Psoas muscle (tissue), 8 donors: ENCODE measurements at places on chromosomes 4 and X. TPM values are rescaled to one million over a fixed set of nuclear protein-coding genes. Genes with fewer than 3 reads are reported as not detected.

DNA sequence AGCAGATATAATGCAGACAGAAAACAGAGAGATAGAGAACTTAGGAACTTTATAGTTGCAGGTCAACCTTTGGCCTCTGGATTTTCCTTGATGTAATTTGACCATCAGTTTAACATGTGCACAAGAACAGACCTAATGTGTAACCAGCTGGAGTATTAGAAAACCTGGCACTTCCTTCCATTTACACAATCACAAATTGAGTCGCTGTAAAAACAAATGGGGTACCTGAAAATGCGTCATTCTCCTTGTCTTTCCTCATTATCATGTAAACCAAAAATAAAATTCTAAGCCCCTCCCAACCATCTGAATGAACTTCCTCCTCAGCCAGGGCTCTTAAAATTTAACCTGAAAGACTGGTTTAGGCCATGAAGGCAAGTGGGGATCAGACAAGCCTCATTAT is 358.4 kb upstream of the MAGEB16 start:
- H3K4me3 ChIP-seq, result no peak overlapping the region
- H3K27ac ChIP-seq, result no peak overlapping the region
- no peaks in the 10 kb centered on the region for H3K4me1 ChIP-seq
- no peaks in the 10 kb centered on the region for H3K27me3 ChIP-seq

AMBN gene
- total RNA-seq, result not detected

CDS1 gene
- 0.37 TPM for total RNA-seq

GRCh38 chr4:74424111-74424510 is 20.8 kb upstream of the AREG start:
- no peaks in the 10 kb centered on the region for H3K4me1 ChIP-seq
- H3K27ac ChIP-seq, result no peak overlapping the region
- no peaks in the 10 kb centered on the region for H3K36me3 ChIP-seq
- no peak overlapping the region for H3K4me3 ChIP-seq

DNA sequence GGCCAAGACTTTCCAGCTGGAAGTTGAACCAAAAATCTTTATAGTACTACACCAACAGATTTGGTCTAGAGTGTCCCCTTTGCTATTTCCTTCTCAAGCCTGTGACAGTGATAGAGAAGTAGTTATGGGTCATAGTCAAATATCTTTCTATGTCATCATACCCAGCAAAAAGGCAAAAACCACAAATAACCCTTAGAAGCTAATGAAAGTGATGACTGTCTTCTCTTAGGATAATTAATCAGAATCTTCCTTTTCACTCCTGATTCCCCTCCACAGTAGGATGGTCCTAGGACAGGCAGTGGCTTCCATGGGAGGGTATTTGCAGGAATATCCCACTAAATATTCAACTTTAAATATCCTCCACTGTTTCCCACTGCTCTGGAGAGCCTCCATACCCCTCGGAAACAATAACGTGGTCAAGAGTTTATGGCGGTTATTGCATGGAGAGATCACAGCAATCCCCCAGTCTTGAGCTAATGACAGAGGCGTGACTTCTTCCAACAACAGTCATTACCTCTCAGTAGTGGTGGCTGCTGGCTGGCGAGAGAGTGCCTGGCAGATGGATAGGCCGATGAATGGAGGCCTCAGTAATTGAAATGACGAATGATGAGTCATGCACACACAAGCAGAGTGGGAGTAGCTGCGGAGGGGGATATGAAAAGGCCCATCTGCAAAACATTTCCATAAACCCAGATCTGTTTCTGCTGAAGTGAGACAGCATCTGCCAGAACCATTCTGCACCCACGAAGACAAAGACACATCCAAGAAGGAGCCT is 154.9 kb downstream of the STK32B start:
- no peaks in the 10 kb centered on the region for H3K4me1 ChIP-seq
- no peaks in the 10 kb centered on the region for H3K27me3 ChIP-seq
- H3K4me3 ChIP-seq, result no peak overlapping the region
- H3K36me3 ChIP-seq, result no peaks in the 10 kb centered on the region

TMEM150C gene
- 4.5 TPM for total RNA-seq

ASMT gene
- total RNA-seq, result not detected

- no peak overlapping the region for H3K4me3 ChIP-seq
- H3K27me3 ChIP-seq, result no peaks in the 10 kb centered on the region
- no peaks in the 10 kb centered on the region for H3K36me3 ChIP-seq
- DNase-seq, result no peak
Measured at GRCh38 chr4:99848591-99849001, 32.0 kb downstream of the DAPP1 start.

DNA sequence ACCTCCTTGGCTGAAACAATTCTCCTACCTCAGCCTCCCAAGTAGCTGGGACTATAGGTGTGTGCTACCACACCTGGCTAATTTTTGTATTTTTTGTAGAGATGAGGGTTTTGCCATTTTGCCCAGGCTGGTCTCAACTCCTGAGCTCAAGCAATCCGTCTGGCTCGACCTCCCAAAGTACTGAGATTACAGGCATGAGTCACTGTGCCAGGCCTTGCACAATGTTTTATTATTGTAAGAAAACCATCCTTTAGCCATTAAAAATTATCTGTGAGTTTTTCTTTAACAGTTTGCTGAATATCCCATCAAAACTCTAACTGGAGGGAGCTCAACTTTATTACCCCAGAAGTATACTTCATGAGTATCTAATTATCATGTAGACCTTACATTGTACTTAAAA is 900.3 kb downstream of the PCDH7 start:
- no peaks in the 10 kb centered on the region for H3K4me1 ChIP-seq
- no peak overlapping the region for H3K4me3 ChIP-seq
- H3K36me3 ChIP-seq, result no peaks in the 10 kb centered on the region
- DNase-seq, result no peak
- H3K27me3 ChIP-seq, result no peaks in the 10 kb centered on the region
- no peak overlapping the region for H3K27ac ChIP-seq

GAGE12F gene
- not detected for total RNA-seq

DNA sequence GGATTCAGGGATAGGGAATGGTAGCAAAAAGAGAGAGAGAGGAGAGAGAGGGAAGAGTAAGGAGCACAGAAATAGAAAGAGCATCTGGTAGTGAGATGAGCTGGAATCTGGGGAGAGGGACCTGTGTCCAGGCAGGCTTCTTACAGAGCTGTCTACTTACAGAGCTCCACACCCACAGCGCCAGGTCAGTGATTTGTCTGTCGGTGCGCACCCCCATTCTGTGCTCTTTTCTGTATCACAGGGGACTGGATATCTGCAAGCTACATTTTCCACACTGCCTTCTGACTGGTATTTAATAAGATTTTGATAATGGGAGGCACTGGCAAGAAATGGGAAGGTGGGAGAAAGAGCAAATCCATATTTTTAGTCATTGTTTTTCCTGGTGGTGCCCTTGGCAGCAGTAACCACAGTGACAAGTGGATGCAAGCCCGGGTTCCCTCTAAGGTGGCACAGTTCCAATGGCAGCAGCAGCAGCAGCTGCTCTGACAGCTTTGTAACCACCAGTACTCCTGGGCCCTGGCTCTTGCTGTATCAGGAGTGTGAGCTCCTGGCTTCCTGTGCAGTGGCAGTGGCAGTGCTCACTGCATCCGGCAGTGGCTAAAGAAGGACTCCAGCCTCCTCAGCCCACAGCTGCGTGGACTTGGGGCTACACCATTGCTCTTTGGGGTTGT is 300.5 kb downstream of the TRIML1 start:
- H3K36me3 ChIP-seq, result no peaks in the 10 kb centered on the region
- no peak for DNase-seq
- H3K27ac ChIP-seq, result no peak overlapping the region
- H3K27me3 ChIP-seq, result no peaks in the 10 kb centered on the region
- H3K4me3 ChIP-seq, result no peak overlapping the region
- no peaks in the 10 kb centered on the region for H3K4me1 ChIP-seq

GRCh38 chrX:69759921-69760625 is 144.2 kb downstream of the EDA start:
- no peaks in the 10 kb centered on the region for H3K36me3 ChIP-seq
- no peak for DNase-seq
- no peak overlapping the region for H3K4me3 ChIP-seq
- peaks cover 7% of the 10 kb centered on the region for H3K27me3 ChIP-seq

- H3K4me1 ChIP-seq, result no peaks in the 10 kb centered on the region
- H3K27ac ChIP-seq, result no peak overlapping the region
- DNase-seq, result no peak
- H3K4me3 ChIP-seq, result no peak overlapping the region
- H3K36me3 ChIP-seq, result no peaks in the 10 kb centered on the region
Measured at GRCh38 chr4:86333236-86333635, 26.6 kb downstream of the MAPK10 start.

DNA sequence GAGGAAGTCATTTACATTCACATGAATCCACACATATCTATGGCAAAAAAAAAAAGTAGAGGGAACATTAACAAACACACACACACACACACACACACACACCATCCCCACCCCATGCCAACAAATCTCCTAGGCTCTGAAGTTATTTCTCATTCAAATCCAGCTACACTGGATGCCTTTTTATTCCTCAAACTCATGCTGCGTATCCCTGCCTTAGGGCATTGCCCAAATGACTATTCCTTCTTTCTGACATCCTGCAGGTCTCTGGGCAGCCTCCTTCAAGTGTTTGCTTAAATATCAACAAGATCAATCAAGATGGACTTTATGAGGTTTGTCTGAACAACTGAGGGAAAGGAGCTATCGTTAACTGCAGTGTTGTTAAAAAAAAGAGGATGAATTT is 106.5 kb upstream of the FAM9A start:
- DNase-seq, result no peak
- peaks cover 3% of the 10 kb centered on the region for H3K27me3 ChIP-seq
- no peak overlapping the region for H3K27ac ChIP-seq
- H3K36me3 ChIP-seq, result no peaks in the 10 kb centered on the region

DNA sequence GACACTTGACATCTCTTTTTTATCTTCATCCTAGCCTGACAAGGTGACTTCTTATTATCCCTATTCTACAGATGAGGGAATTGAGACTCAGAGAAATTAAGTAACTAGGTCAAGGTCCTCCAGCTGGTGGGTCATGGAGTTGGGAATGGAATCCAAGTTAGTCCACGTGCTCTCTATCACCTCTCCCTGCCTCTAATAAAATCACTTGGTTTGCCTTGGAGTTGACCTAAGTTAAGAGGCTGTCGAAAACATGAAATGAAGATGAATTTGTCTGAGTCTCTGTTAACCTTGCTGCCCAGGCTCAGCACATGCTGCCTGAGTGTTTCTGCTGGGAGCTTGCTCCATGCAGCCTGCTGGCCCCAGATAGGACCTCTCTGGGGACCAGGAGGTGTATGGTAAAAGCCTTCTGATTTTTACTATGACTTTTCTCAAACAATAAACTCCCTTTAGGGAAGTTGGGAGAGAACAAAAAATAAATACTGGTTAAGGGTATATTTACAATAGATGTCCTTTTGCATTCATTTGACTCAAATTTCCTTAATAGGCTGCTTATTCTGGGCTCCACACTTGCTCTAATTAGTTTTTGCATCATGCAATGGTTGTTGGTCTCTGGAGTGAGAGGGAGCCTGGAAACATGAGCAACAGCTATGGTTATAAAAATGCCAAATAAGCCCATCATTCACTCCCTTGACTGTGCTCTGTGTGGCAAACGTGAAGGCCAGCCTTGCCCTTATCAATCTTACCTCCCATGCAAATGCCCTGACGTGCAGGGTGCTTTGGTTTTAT is 61.6 kb upstream of the DHX15 start:
- no peaks in the 10 kb centered on the region for H3K4me1 ChIP-seq
- H3K36me3 ChIP-seq, result no peaks in the 10 kb centered on the region
- no peaks in the 10 kb centered on the region for H3K27me3 ChIP-seq

- H3K27ac ChIP-seq, result no peak overlapping the region
- no peaks in the 10 kb centered on the region for H3K27me3 ChIP-seq
- H3K4me3 ChIP-seq, result no peak overlapping the region
- no peak for DNase-seq
- H3K4me1 ChIP-seq, result no peaks in the 10 kb centered on the region
Measured at GRCh38 chrX:27660878-27661277, 70.7 kb downstream of the DCAF8L2 start.

FAM133A gene
- total RNA-seq, result not detected

- no peak overlapping the region for H3K4me3 ChIP-seq
- H3K36me3 ChIP-seq, result no peaks in the 10 kb centered on the region
- H3K4me1 ChIP-seq, result no peaks in the 10 kb centered on the region
- H3K27me3 ChIP-seq, result no peaks in the 10 kb centered on the region
Measured at GRCh38 chrX:54964766-54965497, 29.1 kb downstream of the PFKFB1 start.

DNA sequence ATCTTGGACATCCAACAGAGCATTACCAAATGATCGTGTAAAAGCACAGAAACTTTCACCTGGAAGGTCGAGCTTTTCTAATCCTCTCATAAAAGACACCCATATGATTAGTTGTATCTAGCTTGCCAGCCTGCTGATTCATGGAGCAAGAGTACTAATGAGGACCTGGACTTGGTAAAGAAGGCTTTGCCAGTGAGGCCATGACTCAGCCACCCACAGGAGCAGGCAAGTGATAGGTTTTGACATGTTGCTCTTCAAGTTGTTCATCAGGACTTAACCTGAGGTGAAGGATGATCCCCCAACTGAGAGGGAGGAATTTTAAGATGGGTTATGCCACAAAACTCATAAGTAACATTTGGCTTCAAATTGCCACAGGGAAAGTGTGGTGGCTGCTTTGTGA is 24.7 kb upstream of the EPGN start:
- no peak overlapping the region for H3K4me3 ChIP-seq
- H3K36me3 ChIP-seq, result no peaks in the 10 kb centered on the region
- H3K27ac ChIP-seq, result no peak overlapping the region
- no peaks in the 10 kb centered on the region for H3K4me1 ChIP-seq

DNA sequence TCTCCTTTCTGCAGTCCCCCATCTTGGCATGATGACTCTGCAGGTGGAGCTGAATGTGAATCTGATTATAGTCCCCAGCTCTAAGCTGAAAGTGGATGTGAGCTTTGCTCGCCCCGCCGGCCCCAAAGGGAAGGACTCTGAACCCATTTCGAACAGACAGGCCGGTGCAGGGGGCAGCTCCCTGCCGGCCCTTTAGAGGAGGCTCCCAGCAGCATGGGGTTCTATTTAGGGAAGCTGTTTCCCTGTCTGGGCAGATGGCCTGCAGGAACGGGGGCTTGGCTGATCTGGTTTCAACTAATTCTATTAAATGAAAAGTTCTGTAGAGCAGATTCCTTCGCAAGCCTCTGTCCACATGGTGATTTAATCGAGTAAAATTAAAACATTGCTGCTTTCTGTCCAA is 104.8 kb upstream of the MSX1 start:
- no peaks in the 10 kb centered on the region for H3K4me1 ChIP-seq
- H3K27me3 ChIP-seq, result peaks cover 6% of the 10 kb centered on the region
- H3K36me3 ChIP-seq, result no peaks in the 10 kb centered on the region
- no peak for DNase-seq

DNA sequence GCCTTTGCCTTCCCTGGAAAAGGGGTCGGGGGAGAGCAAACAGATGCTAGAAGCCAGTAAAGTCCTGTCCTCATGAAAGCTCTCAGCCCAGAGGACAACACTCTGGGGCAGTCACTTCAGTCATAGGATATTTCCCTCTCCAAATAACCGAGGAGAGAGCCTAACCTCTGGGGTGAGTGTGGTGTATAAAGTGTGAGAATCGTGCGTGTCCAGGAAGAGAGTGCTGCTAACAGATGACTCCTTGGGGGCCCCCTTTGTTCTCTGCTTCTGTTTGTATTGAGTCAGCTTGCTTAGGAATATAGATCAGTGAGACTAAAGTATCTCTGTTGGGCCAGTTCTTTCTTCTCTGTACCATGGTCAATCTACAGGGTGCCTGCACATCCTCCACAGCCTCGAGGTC is 247.2 kb downstream of the PALLD start:
- no peaks in the 10 kb centered on the region for H3K27me3 ChIP-seq
- no peak overlapping the region for H3K27ac ChIP-seq
- no peaks in the 10 kb centered on the region for H3K36me3 ChIP-seq
- DNase-seq, result no peak

GYPA gene
- total RNA-seq, result 0.81 TPM
